Hematopoietic multipotent progenitor cell treated with erythropoietin and hydrocortisone succinate and interleukin-3 and kit ligand, for 17 days (in vitro differentiated cells): ENCODE measurements at places on chromosomes 7 and 10.

DNA sequence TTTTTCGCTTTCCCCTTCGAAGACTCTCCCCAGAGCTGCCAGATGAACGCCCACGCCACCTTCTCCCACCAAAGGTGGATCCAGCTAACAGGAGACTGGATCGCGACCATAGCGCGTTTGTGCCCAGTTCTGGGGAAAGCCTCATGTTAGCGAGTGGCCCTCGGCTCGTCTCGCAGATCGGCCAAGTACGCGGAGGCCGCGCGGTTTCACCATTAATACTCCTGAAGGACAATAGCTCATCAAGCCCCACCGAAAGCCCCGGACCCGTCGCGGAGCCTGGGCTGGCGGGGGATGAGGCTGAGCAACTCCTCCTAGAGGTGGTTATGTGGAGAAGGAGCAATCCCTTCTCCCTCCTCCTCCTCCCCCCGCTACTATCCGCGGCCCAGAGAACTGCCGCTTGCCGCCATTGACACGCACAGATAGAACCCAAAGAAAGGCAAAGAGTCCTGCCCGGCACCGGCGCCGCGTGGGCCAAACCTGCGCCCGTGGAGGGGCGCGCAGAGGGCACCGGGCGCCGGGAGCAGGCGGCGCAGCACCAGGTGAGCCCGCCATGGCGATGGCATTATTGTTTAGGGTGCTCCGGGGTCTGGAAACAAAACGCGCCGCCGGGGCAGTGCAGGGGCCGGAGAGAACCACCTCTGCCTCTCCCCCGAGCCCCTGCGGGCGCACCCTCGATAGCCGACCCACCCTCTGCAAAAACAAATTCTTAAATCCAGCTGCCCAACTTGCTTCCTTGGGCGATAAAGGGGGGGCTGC is at the start of gene MACROH2A2:
MACROH2A2 (plus strand) TSS at position 385 of the 756 bp plus-strand sequence. CDS start 22,813 bp downstream, outside the sequence.
- DNase-seq: no peak

DNA sequence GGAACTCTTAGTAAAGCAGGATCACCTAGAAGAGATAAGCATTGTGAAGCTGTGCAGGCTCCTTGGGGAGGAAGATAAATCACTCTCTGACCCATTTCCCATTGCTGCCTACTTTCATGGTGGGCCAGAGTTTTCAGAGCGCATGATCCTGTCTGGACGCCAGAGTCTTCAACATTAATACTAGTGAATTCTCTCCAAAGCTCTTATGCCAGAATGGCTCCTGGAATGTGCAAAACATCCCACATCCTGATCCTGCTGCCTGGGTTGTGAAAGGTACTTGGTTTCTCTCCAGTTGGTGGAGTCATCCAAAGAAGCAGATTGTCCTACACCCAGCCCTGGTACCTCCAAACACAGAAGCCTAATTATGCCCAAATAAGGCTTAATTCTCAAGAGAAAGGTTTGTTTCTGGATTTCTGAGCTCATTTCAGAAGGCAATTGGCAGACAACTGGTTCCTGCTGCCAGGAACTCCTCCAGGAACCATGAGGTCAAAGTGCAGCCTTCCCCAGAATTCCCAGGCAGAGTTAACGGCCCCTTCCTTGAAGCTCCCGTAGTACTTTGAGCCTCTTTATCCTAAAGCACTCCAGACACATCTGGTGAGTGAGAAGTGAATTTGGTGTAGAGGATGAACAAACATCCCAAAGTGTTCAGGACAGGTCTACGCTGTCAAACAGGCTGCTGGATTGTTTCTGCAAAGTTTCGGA is 495.2 kb downstream of the PLXNA4 start:
- no peak for DNase-seq

GRCh38 chr7:22435105-22435504 is 64.9 kb downstream of the STEAP1B start:
- no peak for DNase-seq

- DNase-seq: no peak
These were observed 137.3 kb downstream of the ANLN start for GRCh38 chr7:36526863-36527548.

DNA sequence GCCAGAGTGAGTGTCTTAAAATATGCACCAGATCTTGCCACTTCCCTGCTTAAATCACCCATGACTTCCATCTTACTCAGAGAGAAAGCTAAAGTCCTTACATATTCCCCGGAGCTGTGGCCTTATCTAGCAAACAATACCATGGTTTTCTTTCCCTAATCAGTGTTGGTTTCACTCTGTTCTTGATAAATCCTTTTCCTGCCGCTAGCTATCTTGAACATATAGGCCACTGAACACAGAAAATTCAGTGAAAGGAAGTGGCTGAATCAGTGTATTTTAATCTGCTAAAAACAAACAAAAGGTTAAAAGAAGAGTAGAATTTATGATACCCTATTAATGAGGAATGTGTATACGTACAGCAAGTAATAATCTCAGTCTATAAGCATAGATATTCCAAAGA is 42.0 kb upstream of the JAZF1 start:
- DNase-seq: no peak
